Stimulated activated CD4-positive, alpha-beta T cell treated with anti-CD3 and anti-CD28 coated beads, Interleukin-2, amount 100 ng/mL, for 4 hours (primary cell): ENCODE measurements at places on chromosomes 3 and 15.

- DNase-seq, result no peak
Measured at GRCh38 chr15:42364529-42364928, 5.2 kb downstream of the CAPN3 start.

DNA sequence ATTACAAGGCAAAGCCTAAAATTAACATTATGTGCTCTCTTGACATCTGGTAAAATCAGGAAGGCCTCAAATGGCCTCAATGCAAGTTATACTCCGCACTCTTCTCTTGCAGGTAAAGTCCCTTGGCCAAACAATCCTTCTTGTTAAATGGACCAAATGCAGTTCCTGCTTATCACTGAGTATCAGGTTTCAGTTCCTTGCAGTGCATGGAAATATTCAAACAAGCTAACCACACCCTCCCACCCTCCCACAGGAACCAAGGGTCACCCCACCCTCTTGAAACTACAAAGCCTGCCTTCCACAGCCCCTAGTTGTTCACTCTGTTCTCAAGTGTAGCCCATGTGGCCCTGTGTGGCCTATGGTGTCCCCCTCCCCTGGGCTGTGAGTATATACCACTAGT, 171.9 kb upstream of the CADPS start:
- DNase-seq, result no peak

- DNase-seq, result no peak
Measured at GRCh38 chr3:6680119-6680806, 180.7 kb upstream of the GRM7 start.

GRCh38 chr15:90581771-90582352, 52.1 kb downstream of the CRTC3 start:
- no peak for DNase-seq

- DNase-seq, result no peak
Measured at GRCh38 chr3:28575746-28576613, 227.4 kb upstream of the AZI2 start.

- DNase-seq, result no peak
Measured at GRCh38 chr15:92979011-92979701, 79.0 kb downstream of the CHD2 start.

DNA sequence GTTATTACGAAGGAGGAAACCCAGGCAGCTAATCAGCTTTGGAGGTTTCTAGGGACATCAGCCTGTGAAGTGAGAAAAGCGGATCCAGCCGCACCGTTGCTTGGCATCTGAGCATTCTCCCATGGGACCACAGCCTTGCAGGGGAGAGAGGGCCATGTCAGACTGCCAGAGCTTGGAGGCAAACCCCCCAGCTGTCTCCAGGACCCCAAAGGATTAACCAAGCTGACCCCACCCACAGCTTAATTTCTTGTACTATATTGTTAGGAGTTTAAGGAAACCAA, 5.1 kb downstream of the IGDCC3 start:
- DNase-seq, result no peak

DNA sequence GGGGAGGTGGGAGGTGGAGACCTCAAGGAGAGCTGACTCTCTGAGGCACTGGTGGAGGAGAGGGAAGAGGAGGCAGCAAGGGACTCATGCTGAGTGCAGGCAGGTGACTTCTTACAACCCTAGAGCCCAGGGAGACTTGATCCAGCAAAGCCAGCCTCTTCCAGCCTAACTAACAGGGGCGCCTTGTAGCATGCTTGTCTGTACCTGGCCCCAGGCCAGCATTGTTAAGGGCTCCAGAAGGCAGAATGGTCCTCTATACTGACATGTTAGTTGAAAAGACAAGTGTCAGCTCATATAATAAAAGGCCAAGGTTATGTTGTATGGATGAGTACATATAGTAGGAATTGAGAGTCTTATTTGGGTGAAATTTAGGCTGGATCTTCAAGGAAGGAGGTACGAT, 65.4 kb downstream of the CHDH start:
- DNase-seq, result no peak

DNA sequence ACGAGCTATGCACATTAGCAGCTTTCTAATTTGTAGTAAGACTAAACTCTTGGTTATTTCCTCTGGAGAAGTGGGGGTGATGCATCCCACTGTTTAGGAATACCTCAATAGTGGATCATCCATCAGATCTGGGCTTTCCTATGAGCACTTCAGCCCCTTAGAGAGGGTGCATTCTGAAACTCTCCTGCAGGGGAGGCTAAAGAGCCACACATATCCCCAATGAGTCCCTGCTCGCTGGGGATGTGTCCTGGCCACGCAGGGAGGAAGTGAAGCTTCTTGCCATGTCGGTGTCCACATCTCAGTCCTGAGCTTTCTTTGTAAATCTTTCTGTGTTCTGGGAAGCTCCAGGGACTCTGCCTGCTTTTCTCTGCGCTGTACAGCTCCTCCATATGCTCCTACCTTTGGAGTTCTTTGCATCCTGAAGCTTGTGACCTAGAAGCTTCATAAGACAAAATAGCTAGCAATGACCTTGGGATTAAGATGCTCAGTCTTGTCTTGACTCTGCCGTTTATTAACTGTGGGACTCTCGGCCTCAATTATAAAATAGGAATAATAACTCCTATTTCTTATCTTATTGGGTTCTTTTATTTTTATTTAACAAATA, 28.3 kb upstream of the MASP1 start:
- peak; percentile 13 for DNase-seq

DNA sequence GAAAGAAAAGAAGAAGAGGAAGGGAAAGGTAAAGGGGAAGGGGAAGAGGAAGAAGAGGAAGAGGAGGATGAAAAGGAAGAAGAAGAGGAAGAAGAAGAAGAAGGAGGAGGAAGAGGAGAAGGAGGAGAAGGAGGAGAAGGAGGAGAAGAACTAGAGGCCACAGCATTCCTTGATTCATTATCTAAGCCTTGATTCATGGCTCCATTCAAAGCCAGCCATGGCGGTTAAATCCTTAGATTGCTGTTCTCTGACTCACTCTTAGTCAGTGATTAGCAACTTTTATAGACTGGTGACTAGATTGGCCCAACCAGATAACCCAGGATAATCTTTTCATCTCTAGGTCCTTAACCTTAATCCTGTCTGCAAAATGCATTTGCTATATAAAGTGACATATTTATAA, 47.6 kb downstream of the OSTN start:
- DNase-seq, result no peak

DNA sequence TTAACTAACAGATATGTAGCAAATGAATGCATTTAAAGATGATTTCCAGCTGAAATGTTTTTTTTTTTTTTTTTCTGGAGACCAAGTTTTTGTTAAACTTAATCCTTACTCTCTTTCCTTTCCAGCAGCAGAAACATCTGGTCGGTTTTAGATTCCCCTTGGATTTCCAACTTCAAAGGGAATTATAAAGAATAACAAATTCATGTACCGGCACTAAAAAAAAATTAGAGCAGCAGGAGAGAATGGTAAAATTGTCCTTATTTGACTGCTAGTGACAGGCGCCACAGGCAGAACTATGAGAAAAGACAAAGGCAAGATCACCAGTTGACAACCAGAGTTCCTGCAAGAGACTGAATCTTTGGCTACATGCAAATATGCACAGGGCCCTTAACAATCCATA, 393.3 kb downstream of the TIGIT start:
- DNase-seq, result no peak

DNA sequence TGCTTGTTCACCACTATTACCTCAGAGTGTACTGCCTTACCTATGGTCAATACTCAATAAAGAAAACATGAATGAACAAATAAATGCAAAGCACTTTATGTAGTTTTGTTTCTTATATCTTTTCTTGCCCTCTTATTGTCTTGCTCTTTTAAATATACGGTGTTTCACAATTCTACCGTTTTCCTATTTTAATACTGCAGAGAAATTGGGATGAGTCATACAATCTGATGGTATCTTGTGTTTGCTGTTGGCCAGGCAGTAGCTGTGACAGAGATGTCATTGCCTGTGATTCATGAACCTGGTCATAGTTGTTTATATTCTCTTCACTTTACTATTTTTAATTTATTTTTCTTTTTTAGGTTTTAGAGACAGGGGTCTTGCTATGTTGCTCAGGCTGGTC, 48.3 kb downstream of the SERP1 start:
- no peak for DNase-seq

DNA sequence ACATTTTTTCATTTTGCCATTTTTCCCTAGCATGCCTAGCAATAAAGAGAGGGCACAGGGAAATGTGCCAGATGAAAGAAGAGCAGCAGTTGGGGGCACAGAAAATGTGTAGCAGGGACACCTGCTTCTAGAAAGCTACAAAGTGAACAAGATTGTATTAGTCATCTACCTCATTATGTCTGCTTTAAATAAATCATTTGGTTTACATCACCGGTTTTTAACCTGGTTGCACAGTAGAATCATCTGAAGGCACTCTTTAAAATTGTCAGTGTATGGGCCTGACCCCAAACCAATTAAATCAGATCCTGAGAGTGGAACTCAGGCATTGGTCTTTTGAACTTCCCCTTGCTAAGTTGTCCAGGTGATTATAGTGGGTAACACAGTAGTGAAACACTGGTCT, 73.8 kb downstream of the ZBBX start:
- no peak for DNase-seq

DNA sequence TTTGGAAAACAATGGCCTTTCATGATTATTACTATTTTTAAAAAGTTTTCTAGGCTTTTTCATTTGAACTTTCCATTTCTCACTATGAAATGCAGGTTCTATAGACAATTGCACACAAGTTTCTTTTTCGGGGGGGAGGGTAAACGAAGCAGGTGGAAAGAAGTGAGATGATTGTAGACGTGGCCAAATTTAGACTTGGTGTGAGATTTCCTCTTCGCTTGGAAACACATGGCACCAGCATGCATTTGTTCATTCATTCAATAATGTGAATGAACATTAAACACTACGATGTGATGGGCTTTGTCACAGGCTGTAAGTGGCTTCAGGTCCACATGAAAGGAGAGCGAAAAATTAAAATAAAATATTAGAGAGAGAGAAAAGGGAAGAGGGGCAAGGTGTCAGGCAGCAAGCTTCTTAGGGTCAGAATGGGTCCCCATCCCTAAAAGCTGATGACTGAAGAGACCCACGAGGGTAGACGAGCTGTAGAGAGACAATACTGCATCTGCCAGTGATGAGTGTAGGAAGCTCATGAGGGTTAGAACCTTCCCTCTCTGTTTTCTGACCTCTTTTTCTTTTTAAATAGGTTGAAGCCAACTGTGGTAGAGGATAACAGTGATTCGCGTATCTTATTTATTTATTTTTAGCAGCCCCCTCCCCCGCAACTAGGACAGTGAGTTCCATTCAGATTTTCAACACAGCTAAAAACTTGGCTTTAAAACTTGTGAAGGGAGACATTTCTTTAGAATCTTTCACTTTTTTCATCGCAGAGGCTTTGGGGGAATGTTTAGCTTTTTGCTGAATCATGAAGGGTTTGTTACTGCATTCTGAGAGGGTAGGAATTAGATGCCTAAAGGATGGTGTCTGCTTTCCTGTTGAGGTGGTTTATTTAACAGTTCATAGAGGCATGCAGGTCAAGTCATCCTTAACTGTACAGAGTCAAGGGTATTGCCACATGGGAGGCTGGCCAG, 36.2 kb downstream of the GAP43 start:
- no peak for DNase-seq

GRCh38 chr15:91331581-91331980, 231.5 kb downstream of the SV2B start:
- DNase-seq, result no peak

DNA sequence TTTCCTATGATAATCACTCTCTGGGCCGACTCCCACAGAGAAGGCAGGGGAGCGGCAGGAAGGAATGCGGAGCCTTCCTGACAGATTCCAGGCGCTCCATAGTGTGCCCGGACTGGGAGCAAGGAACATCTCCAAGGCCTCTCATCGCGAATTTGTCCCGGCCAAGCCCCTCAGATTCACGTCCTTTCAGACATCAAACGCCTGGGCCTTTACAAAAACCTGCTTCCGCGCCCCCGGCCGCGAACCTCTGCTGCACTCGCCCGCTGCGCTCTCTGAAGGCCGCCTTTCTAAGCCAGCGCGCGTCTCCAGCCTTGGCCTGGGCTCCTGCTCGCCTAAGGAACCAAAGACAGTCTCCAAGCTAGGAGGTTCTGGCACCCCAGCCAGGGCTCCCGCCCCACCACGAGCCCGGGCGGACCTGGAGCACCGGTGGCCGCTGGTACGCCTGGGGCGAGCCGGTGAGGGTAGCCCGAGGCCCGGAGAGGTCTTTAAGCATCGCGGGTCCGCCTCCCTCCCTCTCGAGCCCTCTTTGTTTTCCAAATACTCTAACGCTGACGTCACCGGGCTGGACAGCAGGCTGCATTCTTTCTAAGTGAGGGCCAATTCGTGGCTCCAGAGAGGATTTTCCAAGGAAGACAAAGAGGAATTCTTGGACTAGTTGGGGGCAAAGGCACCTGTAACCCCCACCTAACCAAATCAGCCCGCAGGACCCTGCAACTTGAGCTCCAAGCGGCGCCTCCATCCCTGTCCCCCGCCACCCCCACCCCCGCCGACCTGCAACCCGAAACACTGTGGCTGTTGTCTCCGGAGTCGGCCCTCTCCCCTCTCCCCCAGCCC, 759 bp downstream of the AMOTL2 start:
- no peak for DNase-seq

GRCh38 chr3:107931326-107931725, 159.5 kb downstream of the CD47 start:
- DNase-seq, result no peak

DNA sequence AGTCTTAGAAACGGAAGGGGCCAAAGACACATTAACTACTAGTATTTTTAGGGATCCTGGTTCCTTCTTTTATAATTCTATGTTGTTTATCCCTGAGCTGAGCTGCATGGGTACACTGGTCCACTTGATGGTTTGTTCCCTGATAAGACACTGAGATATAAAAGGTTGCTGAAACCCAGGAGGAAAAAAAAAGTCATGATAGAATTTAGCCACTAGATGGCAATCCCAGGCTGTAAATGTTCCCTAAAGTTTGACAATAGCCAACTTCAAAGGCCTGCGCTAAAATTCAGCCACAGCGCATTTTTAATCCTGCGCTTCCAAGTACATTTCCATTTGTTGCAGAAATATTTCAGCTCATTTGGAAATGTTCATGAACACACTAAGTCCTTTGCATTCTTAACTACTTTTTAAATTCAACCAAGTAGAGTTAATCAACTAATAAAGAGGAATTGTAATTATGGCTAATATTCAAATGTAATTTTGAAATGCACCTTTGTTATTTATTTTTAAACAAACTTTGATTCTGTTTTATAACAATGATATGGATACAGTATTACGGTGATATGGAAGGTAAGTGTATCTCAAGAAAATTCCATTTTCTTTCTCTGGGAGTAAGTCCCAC, 249.3 kb upstream of the FEZF2 start:
- DNase-seq, result no peak

DNA sequence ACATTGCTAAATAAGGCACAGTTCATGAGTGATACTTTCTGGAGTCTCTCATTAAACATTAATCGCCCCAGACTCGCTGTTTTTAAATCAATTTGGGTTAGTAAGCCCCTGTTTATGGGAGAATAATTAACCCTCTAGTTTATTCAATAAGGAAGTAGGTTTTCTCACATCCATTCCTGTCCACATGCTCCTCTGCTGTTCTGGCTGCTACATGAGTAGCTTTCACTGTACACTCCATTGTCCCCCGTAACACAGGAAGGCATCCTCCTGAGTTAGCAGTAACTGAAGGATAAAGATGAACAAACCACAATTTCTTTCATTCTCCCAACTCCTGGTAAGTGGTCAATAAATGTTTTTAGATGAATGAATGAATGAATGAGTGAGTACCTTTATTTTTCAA, 378.5 kb downstream of the DIPK2A start:
- DNase-seq, result no peak

- DNase-seq, result no peak
Measured at GRCh38 chr3:103889675-103890074, 1454.9 kb downstream of the ZPLD1 start.

- DNase-seq, result no peak
Measured at GRCh38 chr3:112302881-112303763, 9.1 kb upstream of the SLC9C1 start.
